ENCODE measurements at places on chromosomes 13 and 19. TPM values are rescaled to one million over a fixed set of nuclear protein-coding genes. Genes with fewer than 3 reads are reported as not detected.
A peak's percentile ranks its signal among the peaks of the same experiment; 100 is the strongest.

DNA sequence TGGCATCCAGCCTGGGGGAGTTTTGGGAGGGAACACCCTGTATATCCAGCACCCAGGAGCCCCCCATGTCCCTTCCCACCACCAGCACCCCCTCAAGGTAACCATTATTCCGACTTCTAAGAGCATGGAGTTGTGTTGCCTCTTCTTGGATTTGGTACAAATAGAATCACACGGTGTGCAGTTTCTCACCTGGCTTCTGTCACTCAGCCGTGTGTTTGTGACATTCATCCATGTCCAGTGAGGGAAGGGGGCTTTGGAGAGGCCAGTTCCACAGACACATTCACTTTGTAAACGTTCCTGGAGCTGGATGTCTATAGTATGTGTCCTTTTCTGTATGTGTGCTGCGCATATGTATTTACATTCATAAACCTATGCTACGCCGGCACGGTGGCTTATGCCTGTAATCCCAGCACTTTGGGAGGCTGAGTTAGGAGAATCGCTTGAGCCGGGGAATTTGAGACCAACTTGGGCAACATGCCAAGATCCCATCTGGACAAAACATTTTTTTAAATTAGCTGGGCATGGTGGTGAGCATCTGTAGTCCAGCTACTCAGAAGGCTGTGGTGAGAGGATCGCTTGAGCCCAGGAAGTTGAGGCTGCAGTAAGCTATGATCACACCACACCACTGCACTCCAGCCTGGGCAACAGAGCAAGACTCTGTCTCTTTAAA, 36.6 kb downstream of the MYH14 start:
- no peaks in the 10 kb centered on the region for H3K4me1 ChIP-seq
- no peak overlapping the region for H3K4me3 ChIP-seq
- H3K27me3 ChIP-seq = no peaks in the 10 kb centered on the region
- no peak overlapping the region for H3K27ac ChIP-seq
- H3K36me3 ChIP-seq = peaks cover 8% of the 10 kb centered on the region
- no peak for DNase-seq

GRCh38 chr13:75360170-75360569, 121.8 kb downstream of the TBC1D4 start:
- H3K4me1 ChIP-seq = peaks cover 5% of the 10 kb centered on the region

DNA sequence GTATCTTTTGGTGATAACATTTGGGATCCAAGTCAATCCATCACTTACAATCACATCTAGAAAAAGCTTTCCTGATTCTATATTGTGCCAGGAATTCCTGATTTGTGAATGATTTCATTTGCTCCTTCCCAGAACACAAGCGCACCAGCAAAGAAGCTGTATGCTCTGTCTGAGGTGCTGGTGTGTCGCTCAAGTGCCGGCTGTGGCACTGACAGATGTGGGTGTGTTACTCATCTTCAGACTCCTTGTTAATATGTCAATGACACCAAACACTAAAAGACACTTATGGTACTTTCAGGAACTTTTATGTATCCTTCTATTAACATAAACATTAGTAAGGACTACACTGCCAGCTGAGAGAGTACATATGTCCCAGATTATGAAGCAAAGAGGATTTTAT, 429.1 kb downstream of the ITGBL1 start:
- H3K27ac ChIP-seq = no peak overlapping the region
- no peak for DNase-seq
- no peaks in the 10 kb centered on the region for H3K4me1 ChIP-seq
- H3K36me3 ChIP-seq = no peaks in the 10 kb centered on the region
- H3K27me3 ChIP-seq = no peaks in the 10 kb centered on the region
- H3K4me3 ChIP-seq = no peak overlapping the region

DNA sequence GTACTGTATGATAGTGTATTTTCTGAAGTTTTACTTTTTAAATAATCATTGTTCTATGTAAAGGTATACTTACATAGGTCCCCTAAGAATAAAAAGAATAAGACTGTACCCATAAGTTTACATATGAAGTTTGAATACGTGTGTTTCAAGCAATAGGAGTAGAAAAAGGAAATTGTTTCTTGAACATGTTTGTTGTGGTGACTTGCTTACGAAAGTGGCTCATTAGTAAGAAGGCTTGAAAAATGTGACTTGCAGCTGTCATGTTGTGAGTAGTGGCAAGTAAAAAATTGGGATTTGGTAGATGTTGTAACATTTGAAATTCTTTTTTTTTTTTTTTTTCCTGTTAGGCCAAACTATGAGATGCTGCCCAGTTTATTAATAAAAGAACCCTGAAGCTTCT, 203.3 kb downstream of the LMO7 start:
- DNase-seq = no peak
- no peak overlapping the region for H3K27ac ChIP-seq
- H3K27me3 ChIP-seq = no peaks in the 10 kb centered on the region
- H3K36me3 ChIP-seq = peaks cover 17% of the 10 kb centered on the region
- H3K4me3 ChIP-seq = no peak overlapping the region
- H3K4me1 ChIP-seq = no peaks in the 10 kb centered on the region

- H3K4me1 ChIP-seq = no peaks in the 10 kb centered on the region
- H3K27ac ChIP-seq = no peak overlapping the region
- DNase-seq = no peak
- H3K36me3 ChIP-seq = no peaks in the 10 kb centered on the region
- H3K4me3 ChIP-seq = no peak overlapping the region
Measured at GRCh38 chr19:46828484-46828883, 22.2 kb downstream of the AP2S1 start.

The OR10H3 gene
- not detected for total RNA-seq

DNA sequence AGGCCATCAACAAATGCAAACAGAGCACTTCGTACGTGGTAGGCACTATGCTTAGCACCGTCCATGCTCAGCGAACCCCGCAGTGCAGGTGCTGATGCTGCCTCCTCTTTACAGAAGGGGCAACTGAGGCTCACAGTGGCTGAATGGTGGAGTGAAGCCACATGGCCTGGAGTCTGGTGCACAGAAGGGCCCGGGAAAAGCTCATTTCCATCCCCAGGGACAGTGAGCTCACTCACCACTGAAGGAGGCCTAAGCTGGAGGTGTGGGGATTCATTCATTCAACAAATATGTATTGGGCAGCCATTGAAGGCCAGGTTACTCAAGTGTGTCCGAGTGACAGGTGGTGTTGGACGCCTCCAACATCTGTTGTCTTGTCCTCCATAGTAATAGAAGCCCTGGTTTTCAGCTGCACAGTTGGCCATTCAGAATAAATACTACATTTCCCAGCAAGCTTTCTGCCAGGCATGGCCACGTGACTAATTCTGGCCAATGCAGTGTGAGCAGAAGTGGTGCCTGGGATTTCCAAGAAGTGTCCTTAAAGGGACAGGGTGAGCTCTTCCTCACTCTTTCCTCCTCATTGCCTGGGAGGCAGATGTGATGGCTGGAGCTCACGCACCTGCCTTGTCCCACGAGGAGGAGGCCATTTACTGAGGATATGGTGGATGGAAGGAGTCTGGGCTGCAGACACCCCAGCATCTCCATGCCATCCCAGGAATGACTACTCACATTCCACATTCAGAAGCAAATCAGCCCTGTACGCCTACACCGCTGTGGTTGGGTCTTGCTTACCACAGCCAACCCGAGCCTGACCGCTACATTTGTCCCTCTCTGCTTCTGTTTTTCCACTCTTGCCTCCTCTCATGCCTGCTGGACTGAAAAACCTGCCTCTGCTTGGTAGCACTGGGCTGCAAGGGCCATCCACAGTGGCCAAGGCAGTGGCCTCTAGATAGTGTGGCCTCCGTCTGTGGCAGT, 2.3 kb upstream of the ZNRF4 start:
- no peak overlapping the region for H3K4me3 ChIP-seq
- H3K4me1 ChIP-seq = no peaks in the 10 kb centered on the region
- H3K27ac ChIP-seq = no peak overlapping the region

DNA sequence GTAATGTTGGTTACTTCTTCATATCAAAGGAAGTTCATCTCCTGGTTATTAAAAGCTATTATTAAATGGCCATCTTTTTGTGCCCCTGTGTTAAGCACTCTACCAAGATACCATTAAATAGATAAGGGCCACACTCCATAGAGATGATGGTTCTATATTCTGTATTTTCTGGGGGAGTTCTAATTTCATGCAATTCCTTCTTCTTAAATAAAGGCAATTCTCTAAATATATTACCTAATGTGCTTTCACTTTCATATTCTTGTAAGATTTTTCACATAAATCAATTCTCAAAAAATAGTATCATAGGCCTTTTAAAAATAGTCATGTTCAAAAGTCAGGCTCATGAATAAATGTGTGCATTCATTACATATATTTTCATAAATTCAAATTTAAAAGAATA, 47.0 kb upstream of the USPL1 start:
- H3K36me3 ChIP-seq = no peaks in the 10 kb centered on the region
- no peak overlapping the region for H3K27ac ChIP-seq
- peaks cover 22% of the 10 kb centered on the region for H3K4me1 ChIP-seq
- H3K4me3 ChIP-seq = no peak overlapping the region
- no peaks in the 10 kb centered on the region for H3K27me3 ChIP-seq
- DNase-seq = no peak

DNA sequence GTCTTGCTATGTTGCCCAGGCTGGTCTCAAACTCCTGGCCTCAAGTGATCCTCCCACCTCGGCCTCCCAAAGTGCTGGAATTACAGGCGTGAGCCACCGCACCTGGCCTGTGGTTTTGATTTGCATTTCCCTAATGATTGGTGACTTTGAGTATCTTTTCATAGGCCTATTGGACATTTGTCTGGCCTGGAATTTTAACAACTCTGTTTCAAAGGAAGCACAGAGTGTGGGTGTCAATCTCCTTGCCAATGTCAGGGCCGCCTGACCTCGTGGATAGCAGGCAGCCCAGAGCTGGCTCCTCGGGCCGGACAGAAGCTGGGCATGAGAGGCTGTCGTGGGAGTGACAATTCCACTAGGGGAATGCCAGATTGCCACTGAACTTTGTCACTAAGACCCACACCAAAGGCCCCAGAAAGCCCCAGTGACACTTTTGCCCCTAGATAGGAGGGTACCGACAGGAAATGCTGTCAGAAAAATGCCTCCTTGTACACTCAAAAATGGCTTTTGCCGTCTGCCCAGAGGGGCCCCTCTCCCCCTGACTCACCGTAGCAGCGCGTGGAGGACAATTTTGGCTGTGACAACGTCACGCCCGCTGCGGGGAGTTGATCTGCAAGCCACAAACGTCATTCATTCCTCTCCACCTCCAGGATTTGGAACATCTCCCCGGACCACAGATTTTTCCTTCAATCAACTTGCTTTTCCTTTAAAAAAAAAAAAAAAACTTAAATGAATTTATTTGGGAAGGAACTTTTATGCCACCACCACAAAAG, 11.7 kb upstream of the ADGRE5 start:
- peak overlapping the region; percentile 76 for H3K27ac ChIP-seq
- no peaks in the 10 kb centered on the region for H3K27me3 ChIP-seq
- DNase-seq = no peak
- no peak overlapping the region for H3K4me3 ChIP-seq
- peaks cover 3% of the 10 kb centered on the region for H3K4me1 ChIP-seq
- no peaks in the 10 kb centered on the region for H3K36me3 ChIP-seq

- no peak for DNase-seq
- H3K4me3 ChIP-seq = no peak overlapping the region
- H3K27me3 ChIP-seq = no peaks in the 10 kb centered on the region
Measured at GRCh38 chr13:58926858-58927257, 1236.9 kb downstream of the DIAPH3 start.

DNA sequence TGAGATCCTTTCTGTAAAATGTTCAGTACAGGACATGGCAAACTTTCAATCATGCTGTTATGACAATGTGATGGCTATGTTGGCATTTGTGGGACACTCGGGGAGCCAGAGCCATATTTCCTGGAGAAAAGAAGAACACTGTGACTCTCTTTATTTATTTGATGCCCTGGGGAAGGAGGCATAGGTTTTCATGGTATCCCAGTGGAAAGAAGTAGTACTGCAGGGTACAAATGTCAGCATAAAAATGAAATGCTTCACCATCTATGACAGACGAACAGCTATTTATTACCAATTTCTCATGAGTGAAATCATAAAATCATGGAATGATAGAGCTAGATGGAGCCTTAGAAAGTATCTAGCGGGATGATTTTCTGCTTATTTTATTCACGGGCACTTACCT, 217.1 kb downstream of the COL4A1 start:
- H3K4me3 ChIP-seq = no peak overlapping the region
- H3K27me3 ChIP-seq = no peaks in the 10 kb centered on the region
- H3K27ac ChIP-seq = no peak overlapping the region

DNA sequence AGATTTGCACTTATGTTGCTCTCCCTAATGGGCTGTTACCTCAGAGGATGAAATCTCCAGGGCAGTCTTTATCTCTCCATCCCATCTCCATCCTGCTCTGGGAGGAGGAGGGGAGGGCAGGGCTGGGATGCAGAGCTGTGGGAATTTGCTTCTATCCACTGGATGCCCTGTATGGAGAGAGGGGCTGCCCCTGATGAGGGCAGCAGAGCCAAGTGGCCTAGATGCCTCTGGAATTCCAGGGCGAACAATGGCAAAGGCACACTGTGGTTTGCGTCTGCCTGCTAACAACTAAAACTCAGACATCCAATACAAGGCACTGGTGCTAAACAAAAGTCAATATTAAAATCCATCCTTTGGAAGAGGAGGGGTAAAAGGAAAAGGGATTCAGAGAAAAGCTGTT, 165.1 kb downstream of the COG6 start:
- no peaks in the 10 kb centered on the region for H3K27me3 ChIP-seq
- H3K4me1 ChIP-seq = no peaks in the 10 kb centered on the region
- no peak overlapping the region for H3K4me3 ChIP-seq
- DNase-seq = no peak

GRCh38 chr13:67100730-67101129, 129.4 kb downstream of the PCDH9 start:
- no peaks in the 10 kb centered on the region for H3K27me3 ChIP-seq
- H3K36me3 ChIP-seq = no peaks in the 10 kb centered on the region
- no peak overlapping the region for H3K4me3 ChIP-seq
- DNase-seq = no peak
- no peak overlapping the region for H3K27ac ChIP-seq

The BRD4 gene
- 36.2 TPM for total RNA-seq

GRCh38 chr13:41453620-41454019, 3.7 kb upstream of the RGCC start:
- H3K4me1 ChIP-seq = peaks cover 10% of the 10 kb centered on the region
- no peak for DNase-seq
- no peak overlapping the region for H3K27ac ChIP-seq
- H3K27me3 ChIP-seq = no peaks in the 10 kb centered on the region

GRCh38 chr19:6086068-6086788, 24.1 kb downstream of the RFX2 start:
- H3K4me3 ChIP-seq = no peak overlapping the region
- H3K36me3 ChIP-seq = no peaks in the 10 kb centered on the region
- H3K27ac ChIP-seq = peak overlapping the region; percentile 94

DNA sequence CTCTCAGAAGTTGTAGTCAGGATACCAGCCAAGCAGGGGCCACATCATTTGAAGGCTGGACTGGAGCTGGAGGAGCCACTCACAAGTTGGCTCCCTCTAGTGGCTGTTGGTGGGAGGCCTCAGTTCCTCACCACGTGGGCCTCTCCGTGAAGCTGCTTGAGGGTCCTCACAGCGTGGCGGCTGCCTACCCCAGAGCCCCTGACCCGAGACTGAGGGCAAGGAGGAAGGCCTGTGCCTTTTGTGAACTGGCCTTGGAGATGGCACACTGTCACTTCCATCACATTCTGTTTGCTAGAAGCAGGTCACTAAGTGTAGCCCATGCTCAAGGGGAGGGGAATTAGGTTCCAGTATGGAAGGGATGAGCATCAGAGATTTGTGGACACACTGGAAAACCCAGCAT, 14.6 kb downstream of the GNA11 start:
- peaks cover 31% of the 10 kb centered on the region for H3K36me3 ChIP-seq
- H3K27ac ChIP-seq = no peak overlapping the region
- no peak overlapping the region for H3K4me3 ChIP-seq
- DNase-seq = no peak
- no peaks in the 10 kb centered on the region for H3K27me3 ChIP-seq

The CEACAM3 gene
- 0.26 TPM for total RNA-seq

The RUBCNL gene
- total RNA-seq = 3.6 TPM

Measured in esophagus muscularis mucosa (tissue), 4 donors.